Activated naive CD8-positive, alpha-beta T cell treated with anti-CD3 and anti-CD28 coated beads for 36 hours (primary cell): ENCODE measurements at places on chromosomes 5 and 9. TPM values are rescaled to one million over a fixed set of nuclear protein-coding genes. Genes with fewer than 3 reads are reported as not detected.

The MRRF gene
- 84.0 TPM for total RNA-seq

The PCDHB14 gene
- total RNA-seq = not detected

The ERAP2 gene
- total RNA-seq = 44.8 TPM

The AGPAT2 gene
- total RNA-seq = 14.6 TPM

The HRH2 gene
- 40.2 TPM for total RNA-seq

The SHISAL2B gene
- total RNA-seq = not detected

The GHR gene
- not detected for total RNA-seq
